ENCODE measurements at places on chromosomes 12 and 14.

GRCh38 chr14:105660816-105661531, 134.6 kb downstream of the TMEM121 start:
- no peak for DNase-seq

- peak; percentile 41 for DNase-seq
Measured at GRCh38 chr12:119301379-119301778, 33.1 kb upstream of the CCDC60 start.

DNA sequence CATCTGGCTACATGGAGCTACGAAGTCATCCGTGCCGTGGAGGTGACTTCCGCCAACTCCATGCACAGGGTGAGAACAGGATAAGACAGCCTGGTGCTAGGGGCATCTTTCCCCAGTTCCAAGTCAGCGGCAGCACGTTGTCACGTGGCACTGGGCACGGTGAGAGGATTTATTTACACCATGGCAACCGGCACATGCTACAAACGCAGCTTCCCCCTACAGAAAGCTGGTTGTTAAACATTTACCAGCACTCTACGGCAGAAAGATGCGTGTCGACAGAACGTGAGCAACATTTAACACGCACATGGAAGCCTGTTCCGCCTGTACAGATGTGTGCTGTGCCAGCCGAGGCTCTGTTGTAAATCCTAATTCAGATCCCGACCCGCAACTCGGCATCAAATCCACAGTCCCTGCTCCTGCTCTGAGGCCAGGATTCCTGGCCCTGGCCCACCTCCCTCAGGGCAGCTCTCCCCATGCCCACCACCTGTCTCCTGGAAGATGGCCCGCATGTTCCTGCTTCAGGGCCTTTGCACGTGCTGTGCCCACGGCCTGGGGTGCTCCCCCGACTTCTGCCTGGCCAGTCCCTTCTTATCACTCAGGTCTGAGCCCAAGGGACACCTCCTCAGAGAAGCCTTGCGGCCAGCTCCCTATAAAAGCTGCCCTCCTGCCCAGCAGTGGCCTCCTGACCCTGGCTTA, 114.1 kb downstream of the RFLNA start:
- DNase-seq, result peak; percentile 32

GRCh38 chr14:59354666-59355065, 110.5 kb downstream of the GPR135 start:
- DNase-seq, result no peak

DNA sequence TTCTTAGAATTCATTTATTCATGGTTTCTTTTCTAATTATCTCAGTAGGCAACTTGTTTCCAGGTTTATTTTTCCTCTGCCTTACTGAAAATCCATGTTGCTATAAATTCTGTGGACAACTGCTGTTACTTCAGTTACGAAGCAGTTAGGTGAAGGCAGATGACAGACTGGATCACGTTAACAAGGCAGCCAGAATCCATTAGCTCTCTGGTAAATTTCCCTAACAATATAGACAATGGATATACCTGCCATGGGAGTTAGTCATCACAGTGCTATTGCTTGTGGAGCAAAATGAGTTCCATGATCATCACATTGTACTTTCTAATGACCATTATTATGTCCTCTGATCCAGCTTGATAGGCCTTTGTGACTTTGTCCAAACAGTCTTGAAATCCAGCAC, 291.5 kb downstream of the NELL2 start:
- DNase-seq, result no peak

- DNase-seq, result peak; percentile 82
Measured at GRCh38 chr14:105203057-105203531, 22.0 kb upstream of the NUDT14 start.
